ENCODE measurements at places on chromosomes 12 and 14. TPM values are rescaled to one million over a fixed set of nuclear protein-coding genes. Genes with fewer than 3 reads are reported as not detected.

DNA sequence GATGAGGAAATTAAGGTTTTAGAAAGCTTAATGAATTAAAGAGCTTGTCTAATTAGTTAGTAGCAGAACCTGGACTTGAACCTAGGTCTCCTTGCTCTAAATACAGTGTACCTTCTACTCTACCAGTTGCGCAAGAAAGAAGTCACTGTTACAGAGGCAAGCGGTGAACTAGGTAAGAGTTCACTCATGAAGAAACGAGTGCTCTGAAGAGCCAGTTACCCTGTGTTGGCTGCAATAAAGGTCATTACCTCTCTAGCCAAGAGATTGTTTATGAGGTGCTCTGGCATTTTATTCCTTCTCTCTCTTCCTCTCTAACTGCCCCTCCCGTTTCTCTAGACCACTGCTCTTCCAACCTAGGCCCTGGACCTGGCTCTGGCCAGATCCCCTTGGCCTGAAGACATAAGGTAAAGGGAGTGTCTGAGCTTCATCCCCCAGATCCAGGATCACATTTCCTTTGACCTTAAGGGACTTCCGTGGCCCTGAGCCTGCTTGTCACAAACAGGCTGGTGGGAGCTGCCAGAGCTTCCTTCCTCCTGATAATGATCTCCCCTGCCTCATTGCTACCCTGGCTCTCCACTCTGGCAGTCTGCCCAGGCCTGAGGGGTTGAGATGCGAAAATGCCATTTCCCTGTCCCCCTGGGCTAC, 1.9 kb downstream of the RNASE7 start:
- peaks cover 66% of the 10 kb centered on the region for H3K4me1 ChIP-seq
- DNase-seq = peak; percentile 68
- no peak overlapping the region for H3K4me3 ChIP-seq

DNA sequence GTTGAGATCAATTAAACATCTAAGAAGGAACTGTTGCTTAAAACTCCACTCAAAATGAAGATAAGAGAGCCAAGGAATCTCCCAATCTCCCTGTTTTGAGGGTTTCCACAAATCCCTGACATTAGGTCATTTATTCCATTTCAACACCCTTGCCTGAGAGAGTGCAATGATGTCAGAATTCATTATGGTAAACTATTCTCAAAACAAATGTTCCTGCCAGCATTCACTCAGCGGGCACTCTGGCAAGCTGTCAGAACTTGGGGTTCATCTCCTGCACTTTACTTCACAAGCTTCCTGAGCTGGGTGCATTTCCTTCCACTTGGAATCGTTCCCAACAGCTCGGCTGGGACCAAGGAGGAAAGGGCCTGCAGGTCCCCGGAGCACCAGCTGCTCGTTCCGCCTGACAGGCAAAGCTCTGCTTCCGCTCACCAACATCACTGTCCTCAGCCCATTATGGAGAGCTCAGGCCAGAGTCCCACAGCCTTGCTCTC, 117.8 kb downstream of the TTC7B start:
- peak overlapping the region; percentile 88 for H3K27ac ChIP-seq
- no peaks in the 10 kb centered on the region for H3K36me3 ChIP-seq
- no peak overlapping the region for H3K4me3 ChIP-seq
- H3K27me3 ChIP-seq = no peaks in the 10 kb centered on the region

DNA sequence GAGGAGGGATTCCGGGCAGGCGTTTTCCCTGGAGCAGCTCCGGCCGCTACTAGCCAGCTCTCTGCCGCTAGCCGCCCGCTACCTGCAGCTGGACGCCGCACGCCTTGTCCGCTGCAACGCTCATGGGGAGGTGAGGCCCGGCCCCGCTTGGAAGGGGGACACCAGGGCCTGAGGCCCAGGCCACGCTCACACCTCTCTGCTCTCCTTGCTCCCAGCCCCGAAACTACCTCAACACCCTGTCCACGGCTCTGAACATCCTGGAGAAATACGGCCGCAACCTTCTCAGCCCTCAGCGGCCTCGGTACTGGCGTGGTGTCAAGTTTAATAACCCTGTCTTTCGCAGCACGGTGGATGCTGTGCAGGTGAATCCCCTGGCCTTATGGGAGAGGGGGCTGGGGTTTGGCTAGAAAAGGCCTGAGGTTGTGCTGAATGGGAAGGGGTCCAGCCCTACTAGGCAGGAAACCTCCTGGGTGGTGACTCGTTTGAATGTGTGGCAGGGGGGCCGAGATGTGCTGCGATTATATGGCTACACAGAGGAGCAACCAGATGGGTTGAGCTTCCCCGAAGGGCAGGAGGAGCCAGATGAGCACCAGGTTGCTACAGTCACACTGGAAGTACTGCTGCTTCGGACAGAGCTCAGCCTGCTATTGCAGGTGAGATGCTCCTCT, 597 bp downstream of the RNF31 start:
- DNase-seq = no peak
- H3K4me1 ChIP-seq = peaks cover 19% of the 10 kb centered on the region
- H3K27me3 ChIP-seq = no peaks in the 10 kb centered on the region
- H3K27ac ChIP-seq = peak overlapping the region; percentile 92
- H3K36me3 ChIP-seq = peaks cover 54% of the 10 kb centered on the region
- peak overlapping the region; percentile 72 for H3K4me3 ChIP-seq

- peaks cover 14% of the 10 kb centered on the region for H3K4me1 ChIP-seq
- no peak overlapping the region for H3K4me3 ChIP-seq
- DNase-seq = no peak
- no peak overlapping the region for H3K27ac ChIP-seq
- H3K36me3 ChIP-seq = no peaks in the 10 kb centered on the region
- peaks cover 28% of the 10 kb centered on the region for H3K27me3 ChIP-seq
These were observed 2.8 kb upstream of the KCNH3 start for GRCh38 chr12:49535921-49536525.

GRCh38 chr14:61746881-61747280, 15.3 kb upstream of the SNAPC1 start:
- no peak for DNase-seq
- H3K27me3 ChIP-seq = no peaks in the 10 kb centered on the region
- peaks cover 24% of the 10 kb centered on the region for H3K4me1 ChIP-seq

GRCh38 chr14:67331368-67332125, 28.1 kb downstream of the ATP6V1D start:
- H3K4me3 ChIP-seq = no peak overlapping the region
- no peaks in the 10 kb centered on the region for H3K4me1 ChIP-seq
- no peak overlapping the region for H3K27ac ChIP-seq
- H3K27me3 ChIP-seq = no peaks in the 10 kb centered on the region
- no peak for DNase-seq

- H3K27ac ChIP-seq = peak overlapping the region; percentile 36
- no peaks in the 10 kb centered on the region for H3K36me3 ChIP-seq
- DNase-seq = no peak
- no peak overlapping the region for H3K4me3 ChIP-seq
- H3K4me1 ChIP-seq = peaks cover 18% of the 10 kb centered on the region
These were observed 25.4 kb downstream of the BRF1 start for GRCh38 chr14:105275267-105275946.

DNA sequence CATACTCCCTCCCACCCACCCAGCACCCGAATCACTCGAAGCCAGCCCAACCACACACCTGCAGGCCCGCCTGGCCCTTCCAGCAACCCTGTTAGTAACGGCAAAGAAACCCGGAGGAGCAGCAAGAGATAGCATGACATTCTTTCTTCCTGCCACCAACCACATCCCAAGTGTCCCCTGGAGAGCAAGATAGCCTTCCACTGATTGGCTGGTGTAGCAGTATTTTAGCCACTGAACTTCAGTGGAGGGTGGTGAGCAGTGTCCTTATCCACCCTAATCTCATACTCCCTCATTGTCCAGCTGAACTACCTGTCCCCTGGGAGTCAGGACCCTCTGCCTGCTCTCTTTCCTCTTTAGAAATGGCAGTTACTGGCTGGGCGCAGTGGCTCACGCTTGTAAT, 769 bp upstream of the SLC39A5 start:
- H3K4me3 ChIP-seq = no peak overlapping the region
- H3K36me3 ChIP-seq = no peaks in the 10 kb centered on the region
- H3K27ac ChIP-seq = no peak overlapping the region
- H3K27me3 ChIP-seq = no peaks in the 10 kb centered on the region

GRCh38 chr14:68124979-68125731, 305.6 kb downstream of the RAD51B start:
- H3K4me1 ChIP-seq = peaks cover 18% of the 10 kb centered on the region
- no peaks in the 10 kb centered on the region for H3K27me3 ChIP-seq
- H3K4me3 ChIP-seq = peak overlapping the region; percentile 4
- no peaks in the 10 kb centered on the region for H3K36me3 ChIP-seq

GRCh38 chr14:68346556-68347343, 446.1 kb downstream of the ZFP36L1 start:
- no peak overlapping the region for H3K27ac ChIP-seq
- H3K4me1 ChIP-seq = no peaks in the 10 kb centered on the region
- no peaks in the 10 kb centered on the region for H3K27me3 ChIP-seq
- H3K36me3 ChIP-seq = no peaks in the 10 kb centered on the region
- no peak overlapping the region for H3K4me3 ChIP-seq

GRCh38 chr14:61992139-61992538, 229.9 kb downstream of the SNAPC1 start:
- no peak for DNase-seq
- H3K4me1 ChIP-seq = no peaks in the 10 kb centered on the region
- no peaks in the 10 kb centered on the region for H3K36me3 ChIP-seq
- H3K27me3 ChIP-seq = no peaks in the 10 kb centered on the region

GRCh38 chr14:64763801-64764621, 59.8 kb downstream of the PLEKHG3 start:
- no peaks in the 10 kb centered on the region for H3K36me3 ChIP-seq
- no peak overlapping the region for H3K4me3 ChIP-seq
- H3K4me1 ChIP-seq = peaks cover 27% of the 10 kb centered on the region
- DNase-seq = no peak
- no peaks in the 10 kb centered on the region for H3K27me3 ChIP-seq

GRCh38 chr14:20180486-20180885, 10.2 kb upstream of the OR11G2 start:
- no peak for DNase-seq
- no peaks in the 10 kb centered on the region for H3K4me1 ChIP-seq
- no peak overlapping the region for H3K27ac ChIP-seq
- no peaks in the 10 kb centered on the region for H3K36me3 ChIP-seq

The MYRFL gene
- 1.1 TPM for total RNA-seq

The GPR84 gene
- total RNA-seq = not detected

The GDF3 gene
- not detected for total RNA-seq

The C12orf50 gene
- not detected for total RNA-seq
